CD8-positive, alpha-beta memory T cell (primary cell): ENCODE measurements at places on chromosomes 2 and 18.

- peaks cover 49% of the 10 kb centered on the region for H3K27me3 ChIP-seq
- no peak overlapping the region for H3K4me3 ChIP-seq
- H3K36me3 ChIP-seq: no peaks in the 10 kb centered on the region
- no peak overlapping the region for H3K27ac ChIP-seq
- H3K4me1 ChIP-seq: peaks cover 8% of the 10 kb centered on the region
- no peak for DNase-seq
These were observed 4.2 kb upstream of the POU3F3 start for GRCh38 chr2:104849618-104850141.

DNA sequence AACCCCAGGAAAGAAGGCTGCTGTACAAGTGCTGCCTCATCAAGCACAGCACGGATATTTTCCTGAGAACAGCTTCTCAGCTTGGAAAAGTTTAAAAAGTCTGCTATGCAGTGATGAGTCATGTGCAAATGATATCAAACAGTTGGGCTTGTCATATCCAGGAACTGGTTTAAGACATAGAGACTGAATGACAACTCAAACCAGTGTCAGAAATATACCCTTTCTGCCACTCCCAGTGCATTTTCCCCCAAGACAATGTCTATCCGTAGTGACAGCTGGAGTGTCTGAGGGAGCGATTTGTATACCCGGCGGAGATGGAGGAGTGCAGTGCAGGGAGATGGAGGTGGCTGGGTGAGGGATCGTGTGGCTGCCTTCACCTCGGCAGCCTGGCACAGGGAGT, 28.2 kb downstream of the SOX11 start:
- H3K27ac ChIP-seq: no peak overlapping the region
- no peaks in the 10 kb centered on the region for H3K27me3 ChIP-seq
- H3K4me3 ChIP-seq: no peak overlapping the region
- DNase-seq: no peak
- H3K4me1 ChIP-seq: no peaks in the 10 kb centered on the region
- H3K36me3 ChIP-seq: no peaks in the 10 kb centered on the region

- H3K36me3 ChIP-seq: no peaks in the 10 kb centered on the region
- no peaks in the 10 kb centered on the region for H3K27me3 ChIP-seq
- no peak overlapping the region for H3K27ac ChIP-seq
These were observed 86.3 kb downstream of the PMS1 start for GRCh38 chr2:189870381-189871085.

DNA sequence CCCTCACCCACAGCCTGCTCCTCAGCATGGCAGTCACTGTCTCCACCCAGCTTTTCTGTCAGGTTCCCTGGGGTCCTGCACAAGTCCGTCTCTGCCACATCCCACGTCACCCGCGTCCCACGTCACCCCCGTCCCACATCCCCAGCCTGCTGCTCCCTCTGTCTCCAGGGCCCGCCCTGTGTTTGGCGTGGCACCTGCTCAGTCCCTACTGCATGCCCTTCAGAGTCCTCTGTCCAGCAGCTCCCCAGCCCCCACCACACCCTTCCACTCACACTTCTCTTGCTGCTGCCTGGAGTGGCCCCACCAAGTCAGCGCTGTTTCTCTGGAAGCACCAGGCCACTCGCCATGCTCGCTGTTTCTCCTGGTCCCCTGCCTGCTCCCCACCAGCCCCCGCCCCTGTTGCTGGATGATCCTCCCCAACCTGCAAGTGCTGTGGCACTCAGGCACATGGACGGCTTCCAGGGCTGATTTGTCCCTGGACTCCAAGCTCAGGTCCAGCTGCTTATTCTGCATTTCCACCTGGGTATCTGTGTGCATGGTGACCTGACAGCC, 18.8 kb downstream of the ATG4B start:
- no peak overlapping the region for H3K27ac ChIP-seq
- DNase-seq: no peak
- H3K4me3 ChIP-seq: no peak overlapping the region

GRCh38 chr18:59646963-59647307, 50.3 kb downstream of the CCBE1 start:
- H3K27me3 ChIP-seq: no peaks in the 10 kb centered on the region
- H3K4me3 ChIP-seq: no peak overlapping the region
- no peak for DNase-seq
- no peaks in the 10 kb centered on the region for H3K36me3 ChIP-seq
- no peaks in the 10 kb centered on the region for H3K4me1 ChIP-seq
- no peak overlapping the region for H3K27ac ChIP-seq

GRCh38 chr18:40849886-40850285, 1105.1 kb upstream of the PIK3C3 start:
- DNase-seq: no peak
- no peaks in the 10 kb centered on the region for H3K27me3 ChIP-seq
- no peaks in the 10 kb centered on the region for H3K4me1 ChIP-seq
- H3K27ac ChIP-seq: no peak overlapping the region
- H3K4me3 ChIP-seq: no peak overlapping the region

- no peak overlapping the region for H3K27ac ChIP-seq
- no peak for DNase-seq
- H3K4me3 ChIP-seq: no peak overlapping the region
These were observed 40.7 kb upstream of the TMEM131 start for GRCh38 chr2:98036349-98037000.

DNA sequence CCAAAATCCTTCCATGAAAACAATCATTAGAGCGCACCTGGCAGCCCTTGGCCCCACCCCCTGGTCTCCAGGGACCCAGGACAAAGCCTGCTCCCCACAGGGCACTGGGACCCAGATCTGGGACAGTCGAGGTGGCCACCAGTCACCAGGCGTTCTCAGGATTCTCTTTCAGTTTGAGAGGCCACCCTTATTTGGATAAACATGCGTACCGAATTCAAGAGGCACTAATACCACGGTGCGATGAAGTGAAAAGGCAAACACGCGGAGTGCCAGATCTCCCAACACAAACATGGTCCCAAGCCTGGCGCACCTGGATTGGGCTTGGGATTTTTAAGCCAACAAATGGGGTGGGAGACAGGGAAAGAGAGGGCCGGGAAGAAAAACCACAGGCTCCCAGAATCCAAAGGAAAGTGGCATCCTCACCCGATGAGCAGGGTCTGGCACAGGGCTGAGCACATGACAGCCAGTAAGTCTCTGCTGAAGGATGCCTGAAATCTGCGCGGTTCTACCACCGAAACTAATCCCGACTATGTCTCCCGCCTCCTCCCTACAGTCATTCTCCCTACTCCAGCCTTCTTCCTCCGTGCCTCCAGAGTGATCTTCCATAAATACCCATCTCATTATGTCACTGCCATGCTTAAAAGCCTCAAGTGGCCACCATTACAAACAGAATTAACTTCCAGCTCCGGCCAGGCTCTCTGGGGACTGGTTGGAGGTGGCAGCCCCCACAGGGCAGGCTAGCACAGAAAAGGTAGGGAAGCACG, 60.9 kb upstream of the KLHL29 start:
- no peaks in the 10 kb centered on the region for H3K27me3 ChIP-seq
- H3K27ac ChIP-seq: no peak overlapping the region
- H3K4me1 ChIP-seq: no peaks in the 10 kb centered on the region
- no peaks in the 10 kb centered on the region for H3K36me3 ChIP-seq
- DNase-seq: no peak

- H3K36me3 ChIP-seq: no peaks in the 10 kb centered on the region
- no peak overlapping the region for H3K27ac ChIP-seq
- no peak overlapping the region for H3K4me3 ChIP-seq
These were observed 14.6 kb upstream of the KIDINS220 start for GRCh38 chr2:8851811-8852560.

DNA sequence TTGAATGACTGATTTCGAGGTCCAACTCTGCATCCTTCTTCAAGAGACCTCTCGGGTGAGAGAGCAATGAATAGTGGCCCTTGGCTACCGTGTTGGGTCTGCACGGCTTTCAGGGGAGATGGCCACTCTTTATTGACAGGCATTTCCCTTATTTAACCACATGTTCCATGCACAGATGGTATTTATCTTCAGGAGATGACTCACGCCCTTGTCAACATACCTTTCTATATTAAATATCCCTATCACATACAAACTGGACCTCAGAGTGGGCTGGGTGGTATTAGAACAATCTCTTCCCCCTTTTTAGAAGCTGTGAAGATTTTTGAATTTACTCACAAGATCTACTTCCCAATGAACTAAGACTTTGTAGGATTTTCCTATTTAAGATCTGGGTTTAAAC, 109.6 kb upstream of the CDC42EP3 start:
- no peak for DNase-seq
- H3K4me1 ChIP-seq: no peaks in the 10 kb centered on the region
- H3K4me3 ChIP-seq: no peak overlapping the region
- H3K27me3 ChIP-seq: no peaks in the 10 kb centered on the region
- no peak overlapping the region for H3K27ac ChIP-seq

DNA sequence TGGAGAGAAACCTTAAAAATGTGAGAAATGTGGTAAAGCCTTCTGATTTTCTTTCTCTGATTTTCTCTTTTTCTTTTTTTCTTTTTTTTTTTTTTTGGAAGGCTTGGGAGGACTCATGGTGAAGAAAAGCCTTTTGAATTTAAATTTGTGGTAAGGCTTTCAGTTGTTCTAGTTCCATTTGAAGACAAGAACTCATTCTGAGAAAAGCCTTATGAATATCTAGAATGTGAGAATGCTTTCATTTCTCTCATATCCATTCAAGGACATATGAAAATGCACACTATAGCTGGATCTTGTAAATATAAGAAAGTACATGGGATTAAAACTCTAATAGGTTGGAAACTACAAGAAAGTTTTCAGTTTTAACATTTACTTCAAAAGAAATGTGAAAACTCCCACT, 1045.2 kb upstream of the NRXN1 start:
- H3K36me3 ChIP-seq: no peaks in the 10 kb centered on the region
- no peaks in the 10 kb centered on the region for H3K27me3 ChIP-seq
- H3K27ac ChIP-seq: no peak overlapping the region
- no peak for DNase-seq
- H3K4me1 ChIP-seq: no peaks in the 10 kb centered on the region
- H3K4me3 ChIP-seq: no peak overlapping the region
